ENCODE measurements at places on chromosomes 4 and X.

GRCh38 chr4:65791111-65791811 is 121.0 kb upstream of the EPHA5 start:
- peak; percentile 28 for DNase-seq

DNA sequence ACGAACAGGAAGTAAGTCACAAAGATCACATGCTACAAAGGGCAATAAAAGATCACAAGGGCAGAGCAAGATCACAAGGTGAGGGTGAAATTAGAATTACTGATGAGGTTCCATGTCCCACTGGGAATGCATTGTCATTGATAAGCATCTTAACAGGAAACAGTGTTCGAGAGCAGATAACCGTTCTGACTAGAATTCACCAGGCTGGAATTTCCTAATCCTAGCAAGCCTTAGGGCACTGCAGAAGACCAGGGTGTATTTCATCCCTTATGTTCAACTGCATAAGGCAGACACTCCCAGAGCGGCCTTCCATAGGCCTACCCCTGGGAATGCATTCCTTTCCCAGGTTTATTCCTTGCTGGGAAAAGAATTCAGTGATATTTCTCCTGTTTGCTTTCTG is 980.6 kb upstream of the LCORL start:
- no peak for DNase-seq

- DNase-seq: no peak
Observed at GRCh38 chr4:148443512-148444295, 1.5 kb upstream of the NR3C2 start.

- no peak for DNase-seq
Observed at GRCh38 chrX:141924293-141924692, 20.6 kb downstream of the MAGEC1 start.

GRCh38 chr4:4984186-4984585 is 35.1 kb downstream of the CYTL1 start:
- DNase-seq: no peak

GRCh38 chrX:28697732-28698131 is 110.5 kb downstream of the IL1RAPL1 start:
- DNase-seq: no peak

GRCh38 chr4:24604558-24605214 is 20.3 kb upstream of the DHX15 start:
- no peak for DNase-seq

GRCh38 chr4:184645904-184646610 is 3.2 kb downstream of the CASP3 start:
- DNase-seq: no peak

GRCh38 chr4:53905941-53906377 is 158.4 kb downstream of the CHIC2 start:
- DNase-seq: peak; percentile 72

DNA sequence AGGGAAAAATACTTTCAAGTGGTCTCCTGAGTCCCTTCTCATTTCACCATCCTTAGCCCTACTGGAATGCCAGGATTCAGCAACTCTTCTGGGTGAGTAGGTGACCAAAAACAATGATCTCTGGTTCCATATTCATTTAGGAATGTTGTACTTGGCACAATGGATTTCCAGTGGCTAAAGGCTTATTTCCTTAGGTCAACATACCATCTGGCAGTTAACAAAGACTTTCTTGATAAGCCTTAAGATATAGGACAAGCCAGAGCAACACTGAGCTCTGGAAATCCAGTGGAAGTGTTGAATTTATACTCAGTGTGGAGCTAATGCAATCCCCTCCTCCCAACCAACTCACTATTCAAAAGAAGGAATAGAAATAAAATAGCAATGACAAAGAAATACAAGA is 139.4 kb upstream of the EMCN start:
- DNase-seq: peak; percentile 33

GRCh38 chr4:36734334-36734733 is 452.9 kb downstream of the DTHD1 start:
- no peak for DNase-seq

DNA sequence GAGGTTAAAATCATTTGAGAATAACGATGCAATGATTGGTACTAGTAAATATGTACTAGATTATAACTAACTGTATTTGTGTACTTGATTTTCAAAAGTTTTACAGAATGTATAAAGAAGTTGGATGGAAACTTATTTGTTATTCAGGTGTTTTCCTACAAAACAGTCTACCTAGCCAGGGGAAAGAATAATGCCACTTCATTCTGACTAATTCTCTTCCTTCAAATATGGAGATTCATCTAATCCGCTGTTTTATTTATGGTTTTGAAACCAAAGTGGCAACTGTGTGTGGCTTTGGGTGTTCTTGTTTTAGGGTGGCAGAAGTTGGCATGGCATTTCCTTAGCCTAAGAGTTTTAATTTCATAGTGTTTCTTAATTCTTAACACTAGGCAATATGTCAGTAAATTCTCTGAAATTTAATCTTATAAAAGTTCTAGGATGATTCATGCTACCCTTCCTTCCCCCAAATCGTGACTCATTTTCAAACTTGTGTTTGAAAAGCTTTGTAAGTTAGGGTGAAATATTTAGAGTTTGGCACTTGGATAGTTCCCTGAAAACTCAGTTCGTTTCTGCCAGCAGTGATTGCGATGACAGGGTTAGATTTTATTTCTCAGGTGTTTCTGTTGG is 62.6 kb downstream of the DCLK2 start:
- peak; percentile 82 for DNase-seq

DNA sequence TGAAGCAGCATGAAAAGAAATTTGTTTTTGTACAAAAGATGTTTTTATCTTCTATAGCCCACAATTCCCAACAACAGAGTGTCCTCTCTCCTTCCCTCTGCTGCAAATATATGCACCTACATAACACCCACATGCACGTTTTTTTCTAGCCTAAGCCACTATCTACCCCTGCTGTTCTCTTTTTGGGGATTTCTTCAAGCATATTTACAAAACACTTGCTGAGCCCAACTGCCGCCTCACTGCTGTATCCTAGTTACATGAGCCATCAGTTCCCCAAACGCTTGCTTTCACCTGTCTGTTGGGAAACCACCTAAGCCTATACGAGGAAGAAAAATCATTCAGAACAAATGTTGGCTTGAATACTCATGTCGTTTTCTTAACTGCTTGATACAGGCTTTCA is 127.2 kb downstream of the CHRNA9 start:
- DNase-seq: no peak

DNA sequence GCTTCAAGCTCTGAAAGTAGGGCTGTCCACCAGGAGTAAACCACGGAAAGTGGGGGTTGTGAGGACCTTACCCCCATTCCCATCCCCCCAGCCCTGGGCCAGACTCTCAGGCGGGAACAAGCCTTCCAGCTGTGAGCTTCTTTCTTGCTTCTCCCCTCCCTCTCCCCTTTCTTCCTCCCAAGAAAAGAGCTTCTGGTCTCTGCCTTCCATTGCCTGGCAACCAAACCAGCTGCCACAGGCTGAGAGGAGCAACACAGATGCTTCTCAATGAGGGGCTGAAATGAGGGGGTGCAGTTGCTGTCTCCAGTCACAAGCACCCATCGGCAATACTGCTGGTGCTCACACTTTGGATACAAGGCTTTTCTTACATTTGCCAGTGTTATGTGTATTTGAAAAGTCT is 72.5 kb downstream of the SLC16A2 start:
- no peak for DNase-seq

DNA sequence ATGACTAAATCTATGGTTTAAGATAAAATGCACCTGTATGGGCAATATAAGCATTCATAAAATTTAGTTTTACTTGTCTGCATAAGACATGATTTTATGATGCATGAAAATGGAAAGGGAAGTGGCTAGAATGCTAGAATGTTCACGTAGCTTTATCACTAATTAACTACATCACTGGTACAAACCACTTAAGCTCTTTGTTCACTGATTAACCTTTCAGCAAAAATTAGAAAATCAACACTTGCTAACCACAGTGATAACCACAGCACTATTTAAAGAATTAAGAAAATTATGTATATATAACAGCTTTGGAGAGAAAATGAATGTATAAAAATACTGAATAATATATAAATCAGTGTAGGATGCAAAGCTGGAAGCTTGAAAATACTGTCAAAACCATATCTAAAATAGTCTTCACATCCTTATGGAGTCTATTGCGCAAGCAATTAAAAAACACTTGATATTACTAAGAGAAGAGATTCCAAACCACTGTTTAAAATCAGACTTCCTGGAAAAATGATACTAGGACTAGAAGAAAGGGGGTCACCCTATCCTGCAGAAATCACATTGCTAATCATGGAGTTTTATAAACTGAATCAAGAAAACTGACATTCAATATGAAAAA is 51.9 kb downstream of the EFHC2 start:
- DNase-seq: no peak

- DNase-seq: peak; percentile 70
Observed at GRCh38 chr4:82774711-82775171, 23.9 kb downstream of the SCD5 start.

GRCh38 chr4:88952081-88952480 is 104.9 kb downstream of the FAM13A start:
- no peak for DNase-seq

GRCh38 chrX:15601932-15602331 is 1.2 kb upstream of the ACE2 start:
- DNase-seq: no peak

DNA sequence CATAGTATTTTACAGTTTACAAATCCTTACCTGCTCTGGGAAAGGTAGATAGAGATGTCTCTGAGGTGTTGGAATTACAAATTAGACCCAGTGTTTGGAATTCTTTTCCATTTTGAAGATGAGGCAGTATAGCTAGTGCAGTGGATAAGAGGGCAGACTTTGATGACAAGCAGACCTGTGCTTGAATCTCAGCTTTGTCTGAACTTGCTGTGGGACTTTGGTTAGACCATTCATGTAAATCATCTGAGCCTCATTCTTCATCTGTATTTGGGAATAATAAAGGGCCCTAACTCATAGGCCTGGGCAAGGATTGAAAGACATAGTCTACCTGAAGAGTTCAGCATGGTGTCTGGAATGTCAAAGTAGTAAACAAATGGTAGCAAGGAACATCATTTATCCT is 77.2 kb upstream of the BOD1L1 start:
- no peak for DNase-seq

GRCh38 chr4:91113130-91113706 is 986.0 kb downstream of the CCSER1 start:
- peak; percentile 13 for DNase-seq

DNA sequence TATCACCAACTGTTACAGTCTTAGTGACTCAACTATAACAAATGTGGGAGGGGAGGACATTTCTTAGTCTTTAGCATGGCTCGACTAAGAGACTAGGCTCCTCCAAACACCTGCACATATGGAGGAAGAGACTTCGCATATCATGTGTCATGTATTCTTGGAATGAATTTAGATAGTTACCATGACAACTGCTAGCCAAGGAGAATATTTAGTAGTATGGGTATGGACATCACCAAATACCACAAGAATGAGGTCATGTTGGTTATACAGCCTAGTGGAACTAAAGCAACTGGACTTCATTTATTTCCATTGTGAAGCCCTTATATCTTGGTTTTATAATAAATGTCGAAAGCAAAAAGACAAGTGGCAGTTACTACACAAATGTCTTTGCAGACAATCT is 512.3 kb downstream of the CFAP47 start:
- peak; percentile 83 for DNase-seq

- peak; percentile 57 for DNase-seq
Observed at GRCh38 chr4:15396157-15396800, 31.6 kb upstream of the C1QTNF7 start.

DNA sequence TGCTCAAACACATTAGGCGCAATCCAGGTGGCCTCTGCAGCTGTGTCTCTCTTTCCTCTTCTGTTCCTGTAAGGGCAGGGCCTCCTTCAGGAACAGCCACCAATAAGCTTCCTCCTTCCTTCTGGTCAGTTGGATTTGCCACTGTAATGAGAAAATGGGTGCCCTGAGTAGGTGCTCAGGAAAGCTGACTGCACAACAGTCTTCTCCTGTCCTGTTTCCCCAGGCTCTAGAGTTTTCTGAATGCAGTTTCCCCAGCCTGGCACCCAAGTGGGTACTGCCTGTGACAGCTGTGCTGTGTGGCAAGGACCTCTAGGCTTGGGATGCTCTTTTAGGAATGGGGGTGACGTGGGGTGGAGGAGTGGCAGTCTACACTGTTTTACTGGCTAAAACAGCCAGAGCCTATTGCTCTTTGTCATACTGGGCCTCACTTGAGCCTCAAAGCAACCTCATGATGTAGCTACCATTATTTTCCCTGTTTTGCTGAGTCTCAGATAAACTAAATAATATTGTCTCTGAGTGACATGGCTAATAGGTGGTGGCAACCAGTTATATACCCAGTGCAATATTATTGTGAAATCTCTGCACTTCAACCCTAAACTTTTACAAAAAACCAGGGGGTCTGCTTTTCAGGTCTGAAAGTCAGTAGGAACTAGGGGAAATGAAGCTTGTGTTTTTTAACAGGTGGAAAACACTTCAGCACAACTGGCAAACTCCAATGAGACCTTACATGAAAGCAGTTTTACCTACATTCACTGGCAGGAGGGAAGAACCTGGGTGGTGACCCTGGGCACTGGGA is 1.2 kb downstream of the CXCL2 start:
- no peak for DNase-seq

DNA sequence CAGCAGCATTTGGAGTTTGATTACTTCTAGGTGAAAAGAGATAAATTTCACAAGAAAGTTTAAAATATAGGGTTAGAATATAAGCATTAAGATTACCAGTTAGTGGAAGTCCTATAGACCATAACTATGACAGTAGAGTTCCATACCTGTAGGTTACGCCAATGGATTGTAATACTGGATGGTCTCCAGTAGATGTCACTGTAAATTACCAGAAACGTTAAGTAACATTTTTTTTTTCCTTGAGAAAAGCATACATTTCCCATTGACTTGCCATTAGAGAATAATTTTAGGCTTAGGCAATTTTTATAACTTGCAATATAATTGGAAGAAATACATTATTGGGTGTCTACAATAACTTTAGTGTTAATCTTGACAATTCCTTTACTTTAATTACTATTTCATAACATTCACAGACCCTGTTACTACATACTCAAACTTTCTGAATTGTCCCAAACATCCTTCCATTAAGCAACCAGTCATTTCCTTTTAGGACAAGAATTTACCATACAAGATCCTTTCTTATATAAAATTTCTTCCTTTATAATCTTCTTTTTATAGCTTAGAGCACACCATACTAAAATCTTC is 304.1 kb upstream of the TECRL start:
- DNase-seq: peak; percentile 36

- DNase-seq: no peak
Observed at GRCh38 chr4:139986689-139987501, 167.1 kb downstream of the MAML3 start.

Data from fibroblast of skin of back (primary cell).